ENCODE measurements at places on chromosomes 11 and 22. TPM values are rescaled to one million over a fixed set of nuclear protein-coding genes. Genes with fewer than 3 reads are reported as not detected.

APOL4 gene
- total RNA-seq, result 2.7 TPM

SEPTIN5 gene
- total RNA-seq, result 28.1 TPM

ZNRF3 gene
- 1.5 TPM for total RNA-seq

PYGM gene
- 0.26 TPM for total RNA-seq

P4HA3 gene
- 58.8 TPM for total RNA-seq

CHST1 gene
- total RNA-seq, result 0.65 TPM

TBCEL gene
- total RNA-seq, result 34.3 TPM

SLC7A4 gene
- total RNA-seq, result not detected

CALCB gene
- total RNA-seq, result not detected

SLC22A12 gene
- not detected for total RNA-seq

ANO3 gene
- total RNA-seq, result under 0.01 TPM

CNGA4 gene
- not detected for total RNA-seq
